ENCODE measurements at places on chromosomes 5 and 9.

DNA sequence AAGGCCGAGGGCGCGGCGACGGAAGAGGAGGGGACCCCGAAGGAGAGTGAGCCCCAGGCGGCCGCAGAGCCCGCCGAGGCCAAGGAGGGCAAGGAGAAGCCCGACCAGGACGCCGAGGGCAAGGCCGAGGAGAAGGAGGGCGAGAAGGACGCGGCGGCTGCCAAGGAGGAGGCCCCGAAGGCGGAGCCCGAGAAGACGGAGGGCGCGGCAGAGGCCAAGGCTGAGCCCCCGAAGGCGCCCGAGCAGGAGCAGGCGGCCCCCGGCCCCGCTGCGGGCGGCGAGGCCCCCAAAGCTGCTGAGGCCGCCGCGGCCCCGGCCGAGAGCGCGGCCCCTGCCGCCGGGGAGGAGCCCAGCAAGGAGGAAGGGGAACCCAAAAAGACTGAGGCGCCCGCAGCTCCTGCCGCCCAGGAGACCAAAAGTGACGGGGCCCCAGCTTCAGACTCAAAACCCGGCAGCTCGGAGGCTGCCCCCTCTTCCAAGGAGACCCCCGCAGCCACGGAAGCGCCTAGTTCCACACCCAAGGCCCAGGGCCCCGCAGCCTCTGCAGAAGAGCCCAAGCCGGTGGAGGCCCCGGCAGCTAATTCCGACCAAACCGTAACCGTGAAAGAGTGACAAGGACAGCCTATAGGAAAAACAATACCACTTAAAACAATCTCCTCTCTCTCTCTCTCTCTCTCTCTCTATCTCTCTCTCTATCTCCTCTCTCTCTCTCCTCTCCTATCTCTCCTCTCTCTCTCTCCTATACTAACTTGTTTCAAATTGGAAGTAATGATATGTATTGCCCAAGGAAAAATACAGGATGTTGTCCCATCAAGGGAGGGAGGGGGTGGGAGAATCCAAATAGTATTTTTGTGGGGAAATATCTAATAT, 58.1 kb downstream of the BASP1 start:
- no peak for DNase-seq

DNA sequence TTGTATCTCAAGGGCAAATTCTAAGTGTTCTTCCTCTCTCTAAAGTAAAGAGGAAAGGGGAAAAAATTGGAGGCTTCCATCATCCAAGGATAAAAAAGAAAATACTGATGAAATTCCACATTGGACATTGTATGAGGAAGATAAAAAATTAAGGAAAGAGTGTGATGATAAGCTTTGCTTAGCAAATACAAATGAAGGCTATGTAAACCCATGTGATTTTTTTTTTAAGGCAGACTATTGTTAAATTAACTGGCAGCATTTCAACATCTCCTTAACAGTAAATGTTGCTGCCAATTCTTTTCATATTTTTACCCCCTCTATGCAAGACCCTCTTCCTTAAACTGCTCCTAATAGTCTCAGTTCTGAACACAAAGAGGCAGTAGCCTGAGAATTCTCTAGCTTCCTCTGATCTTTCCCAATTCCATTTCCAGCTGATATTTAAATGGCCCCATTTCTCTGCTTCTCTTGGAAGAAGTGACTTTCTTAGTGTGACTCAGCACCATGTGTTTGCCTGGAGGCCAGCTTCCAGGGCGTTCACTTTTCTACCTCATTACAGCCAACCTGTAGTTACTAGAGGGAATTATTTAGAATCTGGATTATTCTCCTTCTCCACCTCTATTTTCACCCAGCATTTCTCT, 159.7 kb downstream of the TLE1 start:
- DNase-seq, result no peak

DNA sequence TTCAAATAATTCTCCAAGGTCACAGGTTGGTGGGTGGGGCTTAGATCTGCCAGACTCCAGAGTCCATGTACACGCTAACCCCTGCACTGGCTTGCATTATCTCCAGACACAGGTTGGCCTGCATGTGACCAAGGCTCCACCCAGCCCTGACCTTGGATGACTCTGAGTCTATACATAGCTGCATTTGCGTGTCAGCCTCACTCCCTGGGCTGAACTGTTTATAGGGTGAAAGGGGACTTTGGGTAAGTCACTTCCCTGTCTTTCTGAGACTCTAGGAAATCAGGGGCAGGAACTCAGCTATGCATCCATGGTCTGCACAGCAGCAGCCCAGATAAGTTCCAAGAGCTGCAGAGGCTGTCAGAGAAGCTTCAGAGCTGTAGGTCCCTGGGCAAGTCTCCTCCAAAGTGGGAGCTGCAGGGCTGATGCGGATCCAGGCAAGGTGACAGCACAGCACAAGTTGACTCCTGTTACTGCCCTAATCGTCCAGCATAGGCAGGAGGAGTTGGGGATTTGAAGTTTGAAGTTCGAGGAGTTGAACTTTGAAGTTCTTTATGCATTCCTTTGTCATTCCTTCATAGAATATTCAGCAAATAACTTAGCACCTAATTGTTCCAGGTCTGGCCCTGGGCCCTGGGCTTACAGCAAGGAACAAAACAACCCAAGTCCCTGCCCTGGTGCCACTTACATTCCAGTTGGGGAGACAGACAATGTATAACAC, 53.4 kb downstream of the SLC22A5 start:
- no peak for DNase-seq

- DNase-seq, result no peak
Observed at GRCh38 chr5:456351-457194, 13.6 kb downstream of the EXOC3 start.

DNA sequence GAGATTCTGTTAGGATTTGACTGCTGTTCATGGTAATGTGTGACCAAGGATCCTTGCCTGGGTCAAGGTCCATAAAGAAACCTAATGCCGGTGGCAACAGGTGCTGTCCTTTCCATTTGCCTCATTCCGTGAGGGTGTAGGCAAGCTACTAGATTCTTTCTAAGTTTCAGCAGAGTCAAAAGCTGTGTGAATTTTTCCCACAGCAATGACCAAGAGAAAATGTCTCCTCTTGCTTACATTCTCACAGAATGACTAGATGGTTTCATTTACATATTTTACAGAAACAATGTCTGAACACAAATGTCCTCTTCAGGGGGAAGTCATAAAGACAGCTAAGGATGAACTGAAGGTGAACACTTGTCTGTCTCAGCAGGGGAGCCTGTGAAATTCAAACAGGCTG, 75.3 kb upstream of the SV2C start:
- DNase-seq, result no peak

- no peak for DNase-seq
Observed at GRCh38 chr9:90069085-90069484, 464.3 kb downstream of the GADD45G start.

GRCh38 chr9:113988385-113989016, 89.6 kb downstream of the AMBP start:
- DNase-seq, result no peak

- DNase-seq, result no peak
Observed at GRCh38 chr9:124017051-124017928, 5.7 kb downstream of the LHX2 start.

DNA sequence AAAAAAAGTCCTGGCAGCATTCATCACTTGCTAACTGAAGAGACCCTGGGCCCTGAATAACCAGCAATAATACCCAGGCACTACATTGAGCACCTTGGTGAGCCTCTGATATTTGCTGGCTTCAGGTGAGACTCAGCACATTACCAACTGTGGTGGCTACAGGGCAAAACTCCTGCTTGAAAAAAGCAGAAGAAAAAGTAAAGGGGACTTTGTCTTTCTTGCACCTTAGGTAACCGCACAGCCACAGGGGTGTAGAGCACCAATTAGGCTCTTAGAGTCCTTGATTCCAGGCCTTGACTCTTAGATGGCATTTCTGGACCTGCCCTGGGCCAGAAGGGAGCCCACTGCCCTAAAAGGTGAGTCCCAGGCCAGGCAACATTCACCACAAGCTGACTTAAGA, 269.5 kb downstream of the AUH start:
- no peak for DNase-seq

All from activated CD4-positive, alpha-beta T cell treated with anti-CD3 and anti-CD28 coated beads, Interleukin-2, amount 50 U/mL, for 4 hours (primary cell).